ENCODE measurements at places on chromosomes 3 and 15. TPM values are rescaled to one million over a fixed set of nuclear protein-coding genes. Genes with fewer than 3 reads are reported as not detected.

Gene ANKRD34C
- not detected for total RNA-seq

Gene TUSC7
- total RNA-seq = not detected

Gene OXTR
- 10.9 TPM for total RNA-seq

Gene FBXW12
- not detected for total RNA-seq

Gene TMEM207
- not detected for total RNA-seq

Gene PIK3CB
- total RNA-seq = 17.6 TPM

Gene CHST13
- 0.98 TPM for total RNA-seq

Gene GP9
- total RNA-seq = not detected

Gene SRGAP3
- 0.89 TPM for total RNA-seq

Gene CTXND1
- not detected for total RNA-seq

Gene LRTM1
- not detected for total RNA-seq

Gene TMEM40
- 0.29 TPM for total RNA-seq

Gene PIGB
- 17.0 TPM for total RNA-seq

Gene CACNA2D2
- 0.28 TPM for total RNA-seq

Gene CPNE4
- total RNA-seq = 5.0 TPM

Gene CRYGS
- 0.49 TPM for total RNA-seq

Gene CPB1
- not detected for total RNA-seq

Gene RFX7
- total RNA-seq = 9.8 TPM

Gene ATP2B2
- total RNA-seq = 0.21 TPM

Gene GLT8D1
- 34.4 TPM for total RNA-seq

Data from A549 treated with CpdA at 1 μM for 4 hours (cell line).